ENCODE measurements at places on chromosomes 7 and 10.

DNA sequence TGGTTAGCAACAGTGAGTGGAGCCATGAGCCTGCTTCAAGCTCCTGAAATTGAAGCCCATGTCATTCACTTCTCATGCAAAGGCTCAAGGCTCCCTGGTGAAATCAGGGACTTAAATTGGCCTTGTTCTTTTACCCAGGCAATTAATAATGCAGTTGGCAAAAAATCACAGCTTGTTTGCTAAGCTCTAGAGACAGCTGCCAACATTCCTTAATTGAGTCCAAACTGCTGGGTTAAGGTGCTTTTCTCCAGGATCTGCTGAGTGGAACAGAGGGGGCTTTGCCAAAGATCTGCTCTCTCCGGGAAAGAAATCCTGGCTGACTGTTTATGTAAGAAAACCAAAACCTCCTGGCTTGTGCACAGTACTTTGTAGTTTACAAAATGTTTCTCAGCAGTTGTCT lies 257.6 kb upstream of the GHITM start:
- DNase-seq = no peak

GRCh38 chr10:70887804-70888800 lies at the start of gene PCBD1:
Gene PCBD1 (minus strand): TSS chr10:70888565. CDS start chr10:70888533, 32 bp downstream.
- DNase-seq = peak; percentile 66

- DNase-seq = no peak
Measured at GRCh38 chr7:14446829-14447228, 455.7 kb downstream of the DGKB start.

- DNase-seq = no peak
Measured at GRCh38 chr7:80771523-80771922, 133.1 kb downstream of the CD36 start.

- DNase-seq = no peak
Measured at GRCh38 chr10:103470761-103471653, 8.0 kb downstream of the CALHM3 start.

- DNase-seq = no peak
Measured at GRCh38 chr7:118153551-118154177, 30.3 kb upstream of the LSM8 start.

DNA sequence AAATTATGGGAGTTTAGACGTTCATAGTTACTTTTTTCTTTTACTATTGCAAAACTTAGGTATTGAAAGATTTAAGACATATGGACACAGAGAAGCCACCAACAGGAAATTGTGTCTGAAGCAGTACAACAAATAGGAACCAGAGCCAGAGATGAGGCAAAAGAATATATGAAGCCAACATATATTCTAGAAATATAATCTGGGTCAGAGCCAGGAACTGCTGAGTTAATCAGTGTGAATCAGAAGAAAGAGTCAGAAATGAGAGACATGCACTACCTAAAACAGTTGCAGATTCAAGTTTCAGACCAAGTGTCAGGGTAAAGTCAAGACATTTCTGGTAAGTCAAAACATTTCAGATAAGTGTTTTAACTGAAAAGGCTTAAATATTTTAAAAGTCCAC lies 67.7 kb downstream of the DGKB start:
- DNase-seq = no peak

DNA sequence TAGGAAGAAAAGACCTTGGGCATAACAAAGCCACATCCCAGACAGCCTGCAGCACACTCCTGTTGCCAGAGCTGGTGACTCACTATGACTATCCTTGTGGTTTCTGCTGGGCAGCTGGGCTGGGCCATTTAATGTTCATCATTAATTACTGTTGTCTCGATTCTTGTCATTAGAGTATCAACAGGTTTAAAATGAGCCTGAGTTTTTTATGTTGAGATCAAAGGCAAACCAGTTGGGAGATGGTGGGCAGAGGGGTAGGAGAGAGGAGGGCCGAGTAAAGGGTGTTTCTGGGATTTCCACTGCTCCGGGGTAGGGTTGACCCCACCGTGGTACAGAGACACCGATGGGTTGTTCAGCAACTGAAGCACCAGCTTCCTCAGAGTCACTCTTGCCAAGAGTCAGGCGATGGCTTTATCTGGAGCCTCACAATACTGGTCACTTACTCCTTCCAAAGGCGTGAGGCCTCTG lies 128.7 kb upstream of the LYZL1 start:
- peak; percentile 88 for DNase-seq

GRCh38 chr7:119974972-119975371 lies 298.0 kb upstream of the KCND2 start:
- DNase-seq = no peak

DNA sequence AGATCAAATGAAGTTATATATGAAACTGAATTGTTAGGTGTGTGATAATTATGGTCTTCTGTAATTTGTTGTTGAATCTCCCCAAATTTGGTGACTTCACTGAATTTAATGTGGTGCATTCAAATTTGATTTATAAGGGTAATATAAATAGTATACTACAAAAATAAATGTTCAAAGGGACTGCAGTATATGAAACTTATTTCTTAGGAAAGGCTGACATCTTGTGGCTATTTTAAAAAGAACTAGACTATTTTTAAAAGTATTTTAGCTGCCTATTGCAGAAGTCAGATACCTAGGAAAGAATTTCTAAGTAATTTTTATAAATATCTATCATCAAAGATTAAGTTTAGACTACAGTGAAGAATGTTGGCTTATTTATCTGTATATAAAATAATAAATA lies 36.6 kb downstream of the ATRNL1 start:
- no peak for DNase-seq

DNA sequence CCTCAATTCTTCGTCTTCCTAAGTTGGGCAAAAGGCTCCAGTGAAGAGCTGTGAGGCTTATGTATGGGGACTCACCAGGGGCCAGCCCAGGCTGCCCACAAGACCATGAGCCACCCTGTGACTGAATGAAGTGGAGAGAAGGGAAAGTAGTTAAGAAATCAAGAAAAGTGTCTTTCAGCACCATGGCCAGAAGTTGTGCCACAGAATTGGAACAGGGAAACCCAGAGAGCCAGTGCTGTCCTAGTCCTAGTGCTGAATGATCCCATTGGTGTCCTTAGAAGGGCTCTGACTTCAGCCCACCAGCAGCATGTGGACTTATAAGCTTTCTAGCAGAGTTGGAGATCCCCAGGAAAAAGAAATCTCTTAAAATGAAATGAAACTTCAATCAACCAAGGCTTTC lies 37.0 kb upstream of the CCSER2 start:
- DNase-seq = peak; percentile 37

DNA sequence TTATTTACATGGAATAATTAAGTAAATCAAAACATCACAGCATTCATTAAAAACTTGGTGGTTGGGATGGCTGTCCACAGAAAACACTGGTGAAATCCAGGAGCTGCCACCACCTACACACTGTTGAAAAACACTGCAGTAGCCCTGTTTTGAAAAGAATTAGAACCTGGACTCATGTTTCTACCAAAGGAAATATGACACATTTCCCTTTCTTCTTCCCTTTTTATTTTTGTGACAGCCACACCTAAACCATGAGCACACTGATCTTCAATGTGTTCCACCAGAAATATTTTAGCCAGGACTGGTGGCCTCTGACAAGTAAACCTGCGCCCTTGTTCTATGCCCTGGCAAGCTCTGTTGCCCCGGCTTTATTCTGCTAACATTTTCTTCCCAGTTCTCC lies 3.3 kb downstream of the TMEM140 start:
- DNase-seq = no peak

- DNase-seq = no peak
Measured at GRCh38 chr10:59631237-59631636, 78.4 kb downstream of the SLC16A9 start.

DNA sequence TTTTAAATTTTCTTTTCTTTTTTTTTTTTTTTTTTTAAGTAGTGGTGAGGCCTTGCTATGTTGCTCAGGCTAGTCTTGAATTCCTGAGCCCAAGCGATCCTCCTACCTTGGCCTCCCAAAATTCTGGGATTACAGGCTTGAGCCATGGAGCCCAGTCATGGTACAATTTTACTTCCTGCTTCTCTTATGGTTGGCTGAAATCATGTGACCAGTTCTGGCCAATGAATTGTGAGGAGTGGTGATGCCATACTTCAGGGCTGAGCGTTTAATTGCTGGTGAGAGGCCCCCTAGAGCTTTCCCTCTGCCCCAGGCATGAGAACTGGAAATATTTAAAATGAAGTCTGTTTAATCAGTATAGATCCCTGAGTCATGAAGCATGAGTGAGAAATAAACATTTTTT lies 22.2 kb upstream of the BAIAP2L1 start:
- peak; percentile 61 for DNase-seq

- DNase-seq = no peak
Measured at GRCh38 chr7:11726001-11726793, 105.8 kb downstream of the THSD7A start.

All from ELF-1 (cell line).